ENCODE measurements at places on chromosomes 3 and 15.

GRCh38 chr15:42775416-42775815 is 38.5 kb upstream of the CDAN1 start:
- no peak for DNase-seq

GRCh38 chr15:84099181-84099580 is 136.4 kb upstream of the GOLGA6L4 start:
- peak; percentile 26 for DNase-seq

- DNase-seq = peak; percentile 62
Observed at GRCh38 chr3:66904831-66905493, 93.1 kb upstream of the KBTBD8 start.

DNA sequence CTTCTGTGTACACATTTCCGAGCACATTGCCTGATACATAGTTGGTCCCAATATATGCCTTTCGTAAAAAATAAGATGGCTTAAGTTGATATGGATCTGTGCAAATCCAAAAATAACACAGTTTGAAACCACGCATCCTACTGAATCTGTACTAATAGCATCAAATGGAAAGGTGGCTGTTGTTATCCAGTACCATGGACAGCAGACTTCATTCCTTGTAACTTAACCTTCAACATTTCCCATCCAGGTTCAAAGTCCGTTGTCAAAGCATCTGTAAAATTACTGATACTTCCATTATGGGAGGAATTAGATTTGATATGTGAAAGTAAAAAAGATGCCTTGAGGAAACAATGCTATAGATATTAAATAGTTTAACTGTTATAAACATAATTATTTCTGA is 65.5 kb upstream of the C3orf49 start:
- DNase-seq = peak; percentile 28

DNA sequence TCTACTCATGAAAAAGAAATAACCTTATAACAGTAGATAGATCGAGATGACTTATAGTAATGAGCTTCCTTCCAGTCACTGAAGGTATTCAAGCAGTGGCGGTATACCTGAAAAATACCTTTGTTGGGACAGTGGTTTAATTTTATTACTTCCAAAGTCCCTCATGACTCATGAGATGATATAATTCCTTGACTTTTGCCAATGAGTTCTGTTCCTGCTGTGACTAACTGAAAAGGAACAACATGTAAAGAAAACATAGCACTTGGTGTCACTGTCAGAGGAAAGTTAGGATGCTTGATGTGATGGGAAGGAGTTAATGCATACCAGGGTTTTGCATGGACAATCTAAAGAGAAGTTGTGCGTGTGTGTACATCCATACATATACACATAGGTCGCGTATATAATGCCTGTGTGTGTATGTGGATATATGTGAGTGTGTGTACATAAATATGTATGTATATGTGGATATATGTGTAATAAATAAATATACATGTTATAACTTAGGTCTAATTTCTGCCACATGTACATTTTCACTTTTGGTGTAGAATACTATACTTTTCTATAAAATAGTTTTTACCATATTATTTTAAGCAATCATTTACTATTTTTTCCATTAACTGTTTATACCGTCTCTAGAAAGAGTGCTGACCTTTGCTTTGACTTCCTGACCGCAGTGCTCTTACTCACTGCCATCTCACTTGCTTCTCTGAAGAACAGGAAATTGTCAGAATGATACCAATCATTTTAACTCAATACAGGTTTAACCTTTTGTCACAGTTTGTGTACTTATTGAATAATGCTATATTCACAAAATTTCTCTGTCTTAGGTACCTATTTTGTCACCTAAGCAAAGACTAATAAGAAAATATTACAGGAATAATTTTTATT is 12.6 kb upstream of the PAK2 start:
- DNase-seq = peak; percentile 11

GRCh38 chr15:28915041-28915810 is 29.5 kb downstream of the APBA2 start:
- DNase-seq = no peak

DNA sequence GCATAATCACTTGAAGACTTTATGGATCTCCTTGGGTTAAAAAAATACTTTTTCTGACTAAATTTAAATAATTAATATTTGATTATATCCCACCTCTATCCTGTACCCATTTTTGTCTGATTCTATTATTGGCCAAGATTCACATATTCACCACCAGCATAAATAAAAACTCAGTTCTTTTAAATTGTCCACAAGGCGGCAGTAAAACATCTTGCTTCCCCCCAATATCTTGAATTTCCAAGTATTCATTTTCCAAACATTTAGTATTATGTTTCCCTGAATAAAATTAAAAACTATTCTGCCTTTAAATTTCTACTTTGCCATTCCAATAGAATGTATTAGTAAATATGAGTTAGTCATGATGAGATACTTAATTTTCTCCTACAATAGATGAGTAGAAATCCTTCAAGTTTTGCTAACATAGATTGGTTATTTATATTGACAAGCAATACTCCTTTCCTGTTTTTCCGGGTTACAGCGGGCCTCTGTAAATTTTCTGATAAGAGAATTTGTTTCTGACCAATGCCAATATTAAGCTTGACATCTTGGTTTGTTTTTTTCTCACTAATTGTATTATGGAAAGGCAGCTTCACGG is 218.7 kb upstream of the MDFIC2 start:
- DNase-seq = peak; percentile 40

DNA sequence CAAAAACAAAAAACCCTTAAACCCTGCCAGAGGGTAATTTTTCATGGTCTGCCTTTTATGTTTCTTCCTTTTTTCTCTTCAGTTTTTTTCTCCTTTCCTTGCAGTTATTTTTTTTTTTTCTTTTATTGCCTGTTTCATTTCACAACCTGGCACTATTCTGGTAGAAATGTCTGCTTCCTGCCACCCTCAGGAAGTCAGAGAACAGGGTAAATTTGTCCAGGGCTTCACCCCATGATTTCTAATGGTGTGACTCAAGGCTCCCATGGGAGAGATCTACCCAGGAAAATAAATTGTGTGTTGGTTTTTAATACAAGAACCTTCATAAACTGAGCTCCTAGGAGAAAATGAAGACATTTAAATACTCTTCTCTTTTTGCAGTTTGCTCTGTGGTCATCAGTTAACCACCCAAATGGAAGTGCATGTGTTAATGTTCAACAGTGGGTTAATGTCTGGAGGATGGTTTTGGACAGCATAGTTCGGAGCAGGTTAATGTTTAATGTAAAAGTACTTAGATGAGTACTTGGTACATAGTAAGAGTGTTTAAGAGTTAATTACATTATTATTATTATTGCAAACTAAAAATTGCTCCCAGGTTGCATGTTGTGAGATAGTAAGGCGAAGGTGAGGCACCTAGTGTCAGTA is 45.9 kb downstream of the CGNL1 start:
- no peak for DNase-seq

DNA sequence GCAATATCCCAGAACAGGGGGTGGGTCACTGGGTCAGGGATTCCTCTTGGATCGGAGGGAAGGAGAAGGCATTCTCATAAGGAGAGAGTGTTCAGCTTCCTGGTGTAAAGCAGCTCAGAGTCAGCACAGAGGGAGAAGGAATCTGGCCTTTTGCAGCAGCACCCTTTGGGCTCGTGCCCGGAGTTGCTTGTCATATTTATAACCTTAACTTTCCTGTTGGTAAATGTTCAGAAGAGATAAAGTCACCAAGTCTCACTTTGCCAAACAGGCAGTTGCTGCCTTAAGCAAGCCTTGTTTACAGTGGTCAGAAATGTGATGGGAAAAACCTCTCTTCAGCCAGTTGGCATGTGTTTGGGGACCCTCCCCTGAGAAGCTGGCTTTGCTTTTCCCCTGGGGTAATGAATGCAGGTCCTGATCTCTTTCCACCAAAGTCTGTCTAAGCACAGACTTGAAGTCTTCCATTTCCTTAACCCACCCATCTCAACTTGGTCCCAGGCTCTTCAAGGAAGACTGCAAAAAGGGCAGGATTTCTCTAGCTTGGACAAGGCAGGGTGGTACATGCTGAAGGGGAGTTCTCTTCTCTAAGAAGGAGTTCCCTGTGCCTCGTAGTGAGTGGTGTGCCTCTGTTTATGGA is 206.9 kb upstream of the BHLHE40 start:
- peak; percentile 34 for DNase-seq

- no peak for DNase-seq
Observed at GRCh38 chr15:47669221-47669620, 48.1 kb upstream of the SEMA6D start.

GRCh38 chr3:87696124-87697013 is 362.4 kb downstream of the CGGBP1 start:
- DNase-seq = no peak

GRCh38 chr3:54228806-54229205 is 106.5 kb downstream of the CACNA2D3 start:
- no peak for DNase-seq

GRCh38 chr3:53566461-53567145 is 72.2 kb downstream of the CACNA1D start:
- no peak for DNase-seq

DNA sequence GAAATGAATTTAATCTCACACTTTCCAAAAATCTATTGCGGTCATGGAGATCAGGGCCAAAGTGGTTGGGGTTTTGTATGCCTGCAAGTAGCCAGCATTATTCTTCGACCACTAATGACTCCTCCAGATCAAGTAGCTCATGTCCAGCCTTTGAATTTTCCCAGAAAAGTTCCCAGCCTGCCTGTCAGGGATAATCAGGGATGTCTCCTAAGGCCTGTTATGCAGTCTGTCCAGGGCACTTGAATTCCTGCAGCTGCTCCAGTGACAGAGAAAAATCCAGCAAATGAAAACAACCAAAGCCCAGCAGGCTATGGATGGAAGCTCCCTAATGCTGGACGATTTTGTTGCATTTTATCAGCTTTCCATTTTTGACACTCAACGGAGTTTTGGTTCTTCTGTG is 215.4 kb downstream of the ADAMTSL3 start:
- no peak for DNase-seq
